ENCODE measurements at places on chromosomes 1 and 21.

DNA sequence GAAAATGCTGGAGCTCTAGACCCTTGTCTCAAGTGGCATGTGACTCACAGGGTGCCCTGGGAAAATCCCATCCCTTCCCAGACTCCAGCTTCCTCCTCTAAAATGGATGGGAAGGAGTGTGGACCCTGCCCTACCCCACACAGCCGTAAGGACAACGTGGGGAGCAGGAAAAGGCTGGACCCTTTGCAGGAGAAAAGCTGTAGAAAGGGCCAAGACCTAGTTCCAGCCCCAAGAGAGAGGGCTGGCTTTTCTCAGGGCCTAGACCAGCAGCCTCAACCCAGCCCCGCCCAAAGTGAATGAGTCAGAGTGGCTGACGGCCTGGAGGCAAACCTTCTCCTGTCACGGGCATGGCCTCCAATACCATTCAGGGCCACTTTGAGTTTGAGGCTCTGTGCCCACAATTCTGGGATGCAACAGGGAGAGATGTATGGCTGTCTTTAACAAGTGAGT, 1.1 kb downstream of the LAMB3 start:
- DNase-seq = no peak

DNA sequence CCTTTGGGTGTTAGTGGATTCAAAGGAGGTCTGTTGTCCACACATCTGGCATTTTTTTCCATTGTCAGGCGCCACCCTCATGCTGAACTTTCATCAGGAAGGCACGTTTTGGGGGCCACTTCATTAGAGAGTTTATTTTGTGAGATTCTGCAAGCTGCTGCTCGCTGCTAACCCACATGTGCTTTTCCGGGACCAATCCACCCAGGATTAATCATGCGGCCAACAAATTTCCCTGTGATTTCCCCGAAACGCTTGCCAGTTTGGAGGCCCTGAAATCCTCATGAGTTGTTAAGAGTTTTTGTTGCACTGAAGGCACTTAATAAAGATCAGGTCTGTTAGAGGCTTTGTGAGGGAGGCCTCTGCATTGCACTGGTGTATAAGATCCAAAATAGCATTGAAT, 2.4 kb downstream of the PDPN start:
- DNase-seq = no peak

DNA sequence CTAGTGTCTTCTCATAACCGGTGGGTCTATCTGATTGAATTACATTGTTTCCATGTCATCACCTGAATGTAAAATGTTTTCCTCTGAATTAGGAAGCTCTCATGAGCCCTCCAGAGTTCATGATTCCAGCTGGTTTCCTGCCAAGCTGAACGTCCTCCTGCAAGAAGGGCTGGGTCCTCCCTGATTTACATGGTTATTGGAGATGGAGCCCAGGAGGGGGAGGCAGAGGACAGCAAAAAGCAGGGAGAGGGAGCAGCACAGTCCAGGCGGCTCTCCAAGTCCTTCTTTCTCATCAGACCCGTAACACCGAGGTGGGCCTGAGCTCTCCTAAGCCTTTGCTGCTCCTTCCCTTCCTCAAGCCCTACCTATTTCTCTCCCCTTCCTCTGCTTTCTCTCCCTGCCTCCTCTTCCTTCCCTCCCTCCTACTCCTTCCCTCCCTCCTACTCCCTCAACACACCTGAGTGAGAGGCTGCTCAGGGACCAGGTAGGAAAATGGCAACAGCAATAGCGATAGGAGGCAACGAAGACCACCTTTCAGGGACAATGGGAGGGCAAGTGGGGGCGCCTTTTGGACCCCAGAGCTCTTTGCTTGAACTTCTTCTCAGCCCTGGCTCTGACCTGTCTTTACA, 265.9 kb downstream of the PRDM2 start:
- DNase-seq = no peak

- no peak for DNase-seq
Measured at GRCh38 chr1:33906156-33906555, 42.3 kb downstream of the HMGB4 start.

GRCh38 chr1:238468068-238468467, 577.3 kb upstream of the ZP4 start:
- no peak for DNase-seq

- DNase-seq = no peak
Measured at GRCh38 chr1:65946376-65946775, 153.7 kb downstream of the PDE4B start.

GRCh38 chr1:11337580-11338073, 64.6 kb downstream of the UBIAD1 start:
- no peak for DNase-seq

DNA sequence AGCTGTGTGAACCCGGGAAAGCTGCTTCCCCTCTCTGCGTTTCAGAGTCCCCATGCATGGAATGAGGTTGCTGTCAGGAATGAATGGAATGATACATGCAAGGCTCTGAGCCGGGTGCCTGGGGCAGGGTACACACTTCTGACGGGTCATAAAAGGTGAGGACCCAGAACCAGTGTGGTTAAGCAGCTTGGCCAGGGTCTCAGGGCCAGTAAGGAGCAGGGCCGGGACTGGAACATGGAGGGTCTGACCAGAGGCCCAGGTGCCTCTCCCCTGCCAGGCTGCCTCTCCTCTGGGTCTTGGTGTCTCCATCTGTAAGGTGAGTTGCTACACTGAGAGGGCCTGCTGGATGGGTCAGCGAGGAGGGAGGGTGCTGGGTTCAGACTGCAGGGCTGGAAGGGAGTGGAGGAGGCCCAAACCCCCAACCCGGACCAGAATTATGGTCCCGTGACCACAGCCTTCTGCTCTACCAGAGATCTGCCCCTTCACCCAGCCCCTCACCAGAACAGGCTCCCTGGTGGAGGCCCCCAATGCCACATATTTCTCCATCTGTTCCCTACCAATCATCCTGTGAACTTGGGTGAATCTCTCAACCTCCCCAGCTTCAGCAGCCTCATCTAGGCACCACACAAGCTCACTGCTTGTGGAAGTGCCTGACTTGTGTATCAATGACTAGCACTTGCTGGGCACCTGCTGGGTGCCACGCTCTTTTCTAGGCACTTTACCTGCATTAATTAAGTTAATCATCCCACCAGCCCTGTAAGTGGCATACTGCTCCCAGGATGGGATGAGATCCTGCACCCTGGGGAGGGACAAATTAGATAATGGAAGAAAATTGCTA, 16.2 kb upstream of the LRP8 start:
- DNase-seq = no peak

DNA sequence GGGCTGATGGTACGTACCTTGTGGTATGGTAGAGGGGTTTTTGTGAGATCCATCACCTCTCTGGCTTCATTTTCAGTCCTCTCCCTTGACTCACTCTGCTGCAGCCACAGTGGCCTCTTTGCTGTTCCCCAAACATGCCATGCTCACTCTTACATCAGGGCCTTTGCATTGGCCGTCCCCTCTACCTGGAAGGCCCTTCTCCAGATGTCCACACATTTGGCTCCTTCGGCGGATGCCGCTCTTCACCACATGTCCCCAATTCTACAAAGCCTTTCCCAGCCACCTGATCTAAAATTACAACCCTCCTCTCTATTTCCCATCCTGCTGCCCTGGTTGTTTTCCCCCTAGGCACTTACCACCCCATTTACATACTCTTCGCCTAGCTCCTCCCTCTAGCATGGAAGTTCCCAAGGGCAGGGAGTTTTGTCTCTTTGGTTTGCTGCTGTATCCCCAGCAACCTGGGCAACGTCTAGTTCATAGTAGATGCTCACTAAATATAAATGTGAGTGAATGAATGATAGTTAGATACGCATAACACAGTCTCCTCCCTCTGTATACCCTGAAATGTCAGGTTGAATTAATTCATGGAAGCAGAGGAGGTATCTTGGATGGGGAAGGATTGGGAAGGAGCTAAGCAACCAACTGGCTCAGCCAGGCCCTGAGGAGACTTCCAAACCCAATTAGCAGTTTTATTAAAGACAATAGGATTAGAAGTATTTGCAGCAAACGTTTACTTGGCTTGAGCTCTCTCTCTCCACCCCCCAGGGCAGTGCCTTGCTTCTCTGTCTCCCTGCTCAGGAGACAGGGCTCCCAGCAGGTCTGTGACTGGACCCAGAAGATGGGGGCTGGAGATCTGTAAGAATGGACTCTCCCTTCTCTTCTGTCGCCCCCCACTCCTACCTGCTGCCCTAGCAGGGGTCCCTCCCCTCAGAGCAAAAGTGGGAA, 264.2 kb downstream of the GRIK3 start:
- DNase-seq = no peak

GRCh38 chr21:31644643-31645042, 14.8 kb upstream of the SOD1 start:
- DNase-seq = no peak

GRCh38 chr21:45004481-45005247, 64.8 kb downstream of the SLX9 start:
- no peak for DNase-seq

- no peak for DNase-seq
Measured at GRCh38 chr1:233323718-233324117, 3.8 kb upstream of the MAP3K21 start.

GRCh38 chr1:45304311-45305081, 22.2 kb upstream of the HPDL start:
- DNase-seq = no peak

- DNase-seq = no peak
Measured at GRCh38 chr1:181557313-181557712, 74.0 kb downstream of the CACNA1E start.
